ENCODE measurements at places on chromosomes 2 and 18.
A peak's percentile ranks its signal among the peaks of the same experiment; 100 is the strongest.

GRCh38 chr2:42906557-42907411, 114.4 kb upstream of the HAAO start:
- no peak for DNase-seq

GRCh38 chr2:129781749-129782632, 197.5 kb upstream of the RAB6C start:
- no peak for DNase-seq

DNA sequence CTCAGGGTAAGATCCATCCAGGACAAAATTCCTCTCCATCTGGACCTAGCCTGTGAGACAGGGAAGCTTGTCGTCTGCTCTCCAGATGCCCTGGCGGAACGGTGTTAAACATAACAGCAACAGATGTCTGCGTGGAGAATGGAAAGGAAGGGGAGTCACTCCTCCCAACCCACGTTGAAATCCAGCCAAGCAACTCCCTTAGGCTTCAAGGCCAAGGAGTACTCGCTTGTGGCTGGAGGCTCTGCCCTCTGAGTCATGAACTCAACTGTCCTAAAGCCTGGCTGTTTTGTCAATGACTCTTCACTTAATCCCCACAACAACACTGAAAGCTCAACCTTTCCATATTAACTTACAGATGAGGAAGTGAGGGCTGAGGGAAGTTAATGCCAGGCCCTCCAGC, 42.2 kb downstream of the TPO start:
- DNase-seq: no peak

GRCh38 chr2:145203891-145204290, 684.0 kb upstream of the ZEB2 start:
- no peak for DNase-seq

DNA sequence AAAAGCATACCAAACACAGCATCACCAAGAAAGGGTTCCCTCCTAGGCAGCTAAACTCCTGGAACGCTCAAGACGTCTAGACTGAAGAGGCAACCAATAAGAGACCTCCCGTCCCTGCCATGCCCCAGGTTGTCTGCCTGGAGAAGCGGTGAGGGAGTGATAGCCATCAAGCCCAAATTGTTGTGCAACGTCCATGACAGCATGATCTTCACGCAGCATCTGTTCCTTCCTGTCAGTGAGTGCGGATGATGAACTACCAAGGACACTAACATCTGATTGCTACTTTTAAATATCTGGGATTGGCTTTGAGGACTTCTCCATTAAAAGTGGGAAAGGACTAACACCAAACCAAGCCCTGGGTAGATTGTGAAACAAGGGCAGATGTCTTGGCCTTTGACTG, 149.7 kb downstream of the TXNL1 start:
- no peak for DNase-seq

DNA sequence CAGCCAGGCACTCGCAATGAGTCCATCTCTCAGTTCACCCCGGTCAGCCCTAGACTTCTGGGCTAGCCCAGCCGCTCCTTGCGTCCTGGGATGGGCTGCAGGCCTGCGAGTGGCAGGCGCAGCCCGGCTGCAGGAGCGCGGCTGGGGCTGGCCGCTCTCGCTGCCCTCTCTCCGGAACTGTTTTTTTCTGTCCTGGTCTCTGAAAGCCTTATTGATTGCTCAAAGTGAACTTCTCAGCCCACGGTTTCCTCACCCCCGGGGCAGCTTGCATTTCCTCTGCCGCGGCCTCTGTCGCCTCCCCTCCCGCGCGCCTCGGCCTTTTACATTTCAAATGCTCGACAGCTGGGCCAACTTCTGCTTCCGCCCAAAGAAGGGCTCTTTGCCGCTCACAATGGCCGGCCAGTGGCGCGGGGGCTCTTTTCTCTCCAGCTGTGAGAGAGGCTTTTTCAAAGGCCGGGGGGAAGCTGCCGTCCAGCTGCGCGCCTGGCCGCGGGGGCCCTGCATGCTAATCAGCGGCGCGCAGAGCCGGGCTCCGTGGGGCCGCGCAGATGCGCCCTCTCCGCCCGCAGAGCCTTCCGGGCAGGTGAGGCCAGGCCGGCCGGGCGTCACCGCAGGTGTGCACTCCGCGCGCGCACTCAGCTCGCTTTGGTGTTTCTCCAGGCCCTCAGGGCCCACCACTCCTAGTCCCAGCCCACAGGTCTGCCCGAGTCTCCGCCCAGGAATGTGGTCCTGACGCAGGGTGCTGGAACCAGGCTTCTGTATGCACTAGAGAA, 513.8 kb downstream of the RNF144A start:
- no peak for DNase-seq

DNA sequence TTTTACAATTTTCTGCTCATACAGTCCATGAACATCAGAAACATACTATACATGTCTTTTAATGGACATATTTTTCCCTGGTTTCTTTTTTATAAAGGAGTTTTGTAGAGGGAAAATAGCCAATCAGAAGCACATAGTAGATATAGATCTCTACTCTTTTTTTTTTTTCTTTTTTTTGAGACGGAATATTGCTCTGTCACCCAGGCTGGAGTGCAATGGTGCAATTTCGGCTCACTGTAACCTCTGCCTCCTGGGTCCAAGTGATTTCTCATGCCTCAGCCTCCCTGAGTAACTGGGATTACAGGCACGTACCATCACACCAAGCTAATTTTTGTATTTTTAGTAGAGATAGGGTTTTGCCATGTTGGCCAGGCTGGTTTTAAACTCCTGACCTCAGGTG, 83.2 kb upstream of the MGAT5 start:
- DNase-seq: no peak

GRCh38 chr2:161160226-161161073, at the start of gene TANK:
Gene TANK, plus strand, starts transcription at chr2:161160428. Its CDS starts 19,235 bp downstream, at chr2:161179663.
- peak; percentile 99 for DNase-seq

DNA sequence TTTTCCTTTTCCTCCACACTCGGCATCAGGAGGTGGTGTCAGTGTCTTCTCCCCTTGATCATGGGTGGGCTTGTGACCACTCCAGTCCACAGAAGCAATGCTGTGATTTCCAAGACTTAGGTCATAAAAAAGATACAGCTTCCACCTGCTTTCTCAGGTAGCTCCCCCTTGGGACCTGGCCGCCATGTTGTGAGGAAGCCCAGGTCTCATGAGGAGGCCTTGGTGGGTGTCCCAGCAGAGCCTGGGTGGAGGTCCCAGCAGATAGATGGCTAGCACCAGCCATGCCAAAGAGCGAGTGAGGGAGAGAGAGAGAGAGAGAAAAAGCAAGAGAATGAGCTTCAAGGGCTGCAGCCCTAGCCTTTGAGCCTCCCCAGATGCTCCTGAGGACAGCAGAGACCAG, 16.0 kb downstream of the SLC66A2 start:
- DNase-seq: no peak

GRCh38 chr2:105779394-105779793, 34.7 kb downstream of the NCK2 start:
- no peak for DNase-seq

DNA sequence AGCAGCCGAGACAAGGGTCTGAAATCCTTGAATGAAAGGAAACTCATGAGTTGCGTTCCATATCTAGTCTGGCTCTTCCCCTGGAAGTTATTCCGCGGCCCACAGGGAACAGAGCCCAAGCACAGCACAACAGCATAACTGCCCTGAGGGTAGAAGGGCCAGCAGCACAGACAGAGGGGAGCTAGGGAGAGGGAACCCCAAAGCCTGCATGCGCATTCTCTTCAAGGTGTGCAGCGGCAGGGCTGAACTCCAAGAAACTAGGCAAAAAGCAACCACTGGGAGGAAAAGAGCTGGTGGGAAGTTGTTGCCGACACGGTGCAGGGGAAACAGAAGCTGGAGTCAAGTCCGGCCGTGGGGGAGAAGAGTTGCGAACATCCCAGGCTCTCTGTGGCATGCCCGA, 11.8 kb downstream of the GPR148 start:
- no peak for DNase-seq

DNA sequence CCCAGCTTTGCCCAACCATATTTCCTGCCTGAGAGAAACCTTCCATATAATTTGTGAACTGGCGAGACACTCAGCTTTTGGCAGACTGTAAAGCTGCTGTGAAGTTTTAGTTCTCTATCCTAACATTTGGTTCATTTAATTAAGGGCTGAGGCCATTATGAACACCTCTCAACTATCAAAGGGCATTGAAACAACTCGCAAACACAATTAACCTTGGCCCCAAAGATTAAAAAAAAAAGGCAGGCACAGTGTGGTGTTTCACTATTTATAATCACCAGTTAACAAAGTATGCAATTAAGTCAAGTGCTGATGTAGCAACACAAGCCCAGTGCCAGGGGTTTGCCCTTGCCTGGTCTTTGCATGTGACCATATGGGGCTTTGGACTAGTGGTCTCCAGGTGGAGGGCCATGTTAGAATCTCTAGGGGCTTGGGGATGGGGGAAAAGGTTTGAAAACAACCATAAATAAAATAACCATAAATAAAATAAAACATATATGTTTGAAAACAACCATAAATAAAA, 297.6 kb upstream of the SKOR2 start:
- no peak for DNase-seq

DNA sequence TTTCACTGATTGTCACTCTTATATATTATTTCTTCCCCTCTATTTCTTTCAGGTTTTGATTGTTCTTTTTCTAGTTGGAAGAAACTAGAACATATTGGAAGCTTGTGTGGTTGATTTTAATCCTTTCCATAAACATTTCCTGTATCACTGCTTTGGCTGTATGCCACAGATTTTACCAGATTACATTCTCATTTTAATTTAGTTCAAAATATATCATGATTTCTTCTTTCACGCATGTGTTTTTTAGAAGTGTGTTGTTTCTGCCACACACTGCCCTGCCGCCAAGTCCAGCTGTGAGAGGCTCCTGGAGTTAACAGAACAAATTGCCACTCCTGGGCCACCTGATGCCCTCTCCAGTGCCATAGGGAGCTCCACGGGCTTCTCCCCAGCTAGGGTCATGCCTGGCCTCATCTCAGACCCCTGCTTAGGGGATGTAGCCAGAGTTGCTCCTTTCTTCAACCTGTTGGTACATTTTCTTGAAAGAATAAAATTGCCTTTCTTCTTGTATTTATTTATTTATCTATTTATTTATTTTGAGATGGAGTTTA, 206.2 kb upstream of the COPS8 start:
- no peak for DNase-seq

- peak; percentile 22 for DNase-seq
Measured at GRCh38 chr18:79459946-79460480, 64.3 kb downstream of the NFATC1 start.

- no peak for DNase-seq
Measured at GRCh38 chr2:104915107-104915793, 61.3 kb downstream of the POU3F3 start.

- no peak for DNase-seq
Measured at GRCh38 chr2:98793275-98793674, 62.3 kb upstream of the MGAT4A start.

DNA sequence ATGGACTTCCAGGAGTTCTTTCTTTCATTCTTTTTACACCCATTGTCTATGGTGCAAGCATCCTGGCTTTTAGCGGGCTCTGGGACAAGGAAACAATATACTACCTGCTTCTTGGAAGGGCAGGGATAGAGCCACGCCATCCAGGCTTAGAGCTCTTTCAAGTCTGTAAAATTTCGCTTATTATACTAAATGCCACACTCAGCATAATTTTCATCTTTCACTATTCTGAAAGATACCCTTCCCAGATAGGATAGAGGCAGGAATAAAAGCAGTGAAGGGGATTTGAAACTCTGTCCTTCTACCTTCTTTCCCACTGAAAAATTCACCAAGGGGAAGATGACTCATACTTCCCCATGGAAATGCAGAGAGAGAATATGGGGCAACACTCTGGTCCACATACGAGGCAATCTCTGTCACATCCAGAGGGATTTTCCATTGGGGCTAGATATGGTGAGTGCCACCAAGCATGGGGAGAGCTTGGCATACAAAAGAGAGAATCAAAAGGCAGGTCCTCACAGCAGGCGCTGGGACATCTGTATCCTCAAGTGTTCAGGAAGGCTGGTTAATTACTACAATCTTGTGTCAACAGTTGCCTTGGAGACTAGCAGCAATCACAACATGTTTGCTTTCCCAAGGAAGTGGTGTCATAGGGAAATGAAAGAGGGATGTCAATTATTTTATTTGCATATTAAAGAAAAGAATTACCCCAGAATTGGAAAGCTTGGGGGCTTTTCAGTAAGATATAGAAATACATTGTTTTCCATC, 127.6 kb downstream of the TDRD15 start:
- DNase-seq: no peak

- no peak for DNase-seq
Measured at GRCh38 chr2:164933671-164934189, 21.6 kb downstream of the SLC38A11 start.

DNA sequence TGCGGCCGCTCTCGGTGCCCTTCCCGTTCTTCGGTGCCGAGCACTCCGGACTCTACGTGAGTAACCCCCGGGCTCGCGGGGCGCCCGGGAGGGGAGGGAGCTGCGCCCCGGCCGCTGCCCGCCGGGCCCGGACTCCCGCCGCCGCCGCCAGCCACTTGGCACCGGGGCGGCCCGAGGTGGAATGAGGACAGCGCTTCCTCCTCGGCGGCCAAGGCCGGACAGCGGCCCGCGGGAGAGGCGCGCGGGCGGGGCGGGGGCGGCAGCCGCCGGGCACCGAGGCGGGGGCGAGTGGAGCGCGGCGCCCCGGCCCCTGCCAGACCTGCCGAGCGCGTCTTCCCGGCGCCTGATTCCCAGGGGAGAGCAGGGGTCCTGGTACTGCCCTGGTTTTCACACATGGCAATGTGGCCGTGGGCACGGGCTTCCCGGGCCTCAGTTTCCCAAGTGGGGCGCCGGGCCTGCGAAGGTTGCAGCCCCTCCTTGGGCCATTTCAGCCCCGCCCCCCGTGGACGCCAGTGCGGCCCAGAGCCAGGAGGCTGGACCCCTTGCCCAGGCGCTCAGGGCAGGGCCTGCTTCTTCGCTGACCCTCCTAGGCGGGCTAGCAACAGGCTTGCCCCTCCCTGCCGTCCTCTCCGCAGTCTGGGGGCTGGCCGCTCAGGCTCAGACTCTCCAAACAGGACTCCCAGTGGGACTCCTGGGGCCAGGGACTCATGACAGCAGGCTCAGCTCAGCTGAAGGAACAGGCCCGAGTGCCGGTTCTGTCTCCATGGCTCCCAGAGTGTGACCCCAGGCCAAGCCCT, 775 bp downstream of the SNED1 start:
- DNase-seq: no peak

DNA sequence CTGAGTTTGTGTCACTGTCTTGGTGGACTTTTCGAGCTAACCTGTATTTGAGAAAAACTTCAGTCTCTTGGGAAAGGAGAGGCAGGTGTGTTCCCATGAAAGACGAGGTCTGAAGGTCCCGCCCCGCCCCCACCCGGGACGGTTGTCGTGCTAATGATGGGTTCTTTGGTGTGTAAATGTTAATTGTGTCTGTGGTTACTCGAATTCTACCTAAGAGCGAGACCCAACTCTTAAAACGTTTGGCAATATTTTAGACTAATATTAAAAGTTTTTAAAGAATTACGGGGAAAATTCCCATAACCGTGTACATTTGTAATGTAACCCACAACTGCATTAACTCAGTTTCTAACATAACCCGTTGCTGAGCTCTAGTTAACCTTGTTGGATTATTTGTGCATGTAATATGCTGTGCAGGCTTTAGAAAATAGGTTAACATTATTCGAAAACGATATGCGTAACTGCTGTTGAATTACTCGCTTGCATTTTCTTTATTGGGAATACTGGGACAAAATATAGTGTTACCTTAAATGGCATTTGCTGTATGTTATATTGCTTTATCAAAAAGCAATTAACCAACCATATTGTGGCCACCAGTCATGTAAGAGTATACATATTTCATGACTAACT, 833 bp downstream of the EPB41L5 start:
- DNase-seq: no peak

- DNase-seq: no peak
Measured at GRCh38 chr2:189465076-189465475, 23.8 kb downstream of the WDR75 start.

Measured in cardiac fibroblast (primary cell).